ENCODE measurements at places on chromosomes 1 and 21. TPM values are rescaled to one million over a fixed set of nuclear protein-coding genes. Genes with fewer than 3 reads are reported as not detected.

- DNase-seq = no peak
Observed at GRCh38 chr1:185300152-185300551, 16.9 kb downstream of the IVNS1ABP start.

DNA sequence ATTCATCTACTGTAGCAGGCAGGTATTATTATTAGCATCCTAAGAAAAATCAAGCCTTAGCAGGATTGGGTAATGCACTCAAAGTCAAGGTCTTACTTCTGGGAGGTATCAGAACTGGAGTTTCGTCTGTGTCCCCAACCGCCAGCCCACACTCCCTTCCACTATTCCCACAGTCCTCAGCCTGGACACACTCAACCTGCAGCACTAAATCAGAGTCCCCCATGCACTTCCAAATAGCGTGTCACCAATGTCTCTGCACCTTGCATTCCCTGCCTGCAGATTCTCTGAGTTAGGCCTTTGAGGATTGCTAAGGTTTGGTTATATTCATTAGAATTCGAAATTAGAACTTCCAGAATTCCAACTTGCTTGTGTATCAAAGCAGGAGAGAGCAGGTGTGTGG lies 3.9 kb downstream of the LYPD8 start:
- DNase-seq = no peak

- DNase-seq = no peak
Observed at GRCh38 chr1:64515427-64515826, 45.5 kb downstream of the CACHD1 start.

DNA sequence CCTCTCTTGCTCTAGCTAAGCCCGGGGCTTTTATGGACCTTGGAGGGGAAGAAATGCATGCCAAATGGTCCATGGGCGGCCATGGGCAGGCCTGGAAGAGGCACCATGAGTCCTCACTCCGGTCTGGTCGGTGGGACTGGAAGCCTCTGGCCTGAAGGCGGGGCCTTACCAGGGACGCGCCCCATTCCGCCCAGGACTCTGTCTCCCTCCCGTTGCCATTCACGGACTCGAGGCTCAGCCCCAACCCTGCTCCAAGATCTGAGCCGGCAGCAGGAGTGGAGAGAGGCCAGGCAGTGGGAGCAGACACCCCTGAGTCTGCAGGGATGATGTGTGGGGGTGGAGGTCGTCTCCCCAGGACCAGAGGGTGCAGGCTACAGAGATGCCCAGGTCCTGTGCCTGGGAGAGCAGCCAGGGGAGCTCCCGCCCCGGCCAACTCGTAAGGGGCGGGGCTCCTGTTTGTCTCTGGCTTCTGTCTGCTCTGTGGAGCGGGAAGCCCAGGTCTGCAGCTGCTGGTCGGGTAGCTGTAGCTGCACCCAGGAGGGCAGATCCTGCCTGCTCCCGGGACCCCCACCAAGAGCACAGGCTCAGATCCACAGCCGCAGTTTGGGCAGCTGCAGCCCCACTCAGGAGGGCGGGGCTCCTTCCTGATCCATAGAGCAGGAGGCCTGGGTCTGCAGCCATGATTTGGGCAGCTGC lies 8.3 kb upstream of the KANK4 start:
- no peak for DNase-seq

DNA sequence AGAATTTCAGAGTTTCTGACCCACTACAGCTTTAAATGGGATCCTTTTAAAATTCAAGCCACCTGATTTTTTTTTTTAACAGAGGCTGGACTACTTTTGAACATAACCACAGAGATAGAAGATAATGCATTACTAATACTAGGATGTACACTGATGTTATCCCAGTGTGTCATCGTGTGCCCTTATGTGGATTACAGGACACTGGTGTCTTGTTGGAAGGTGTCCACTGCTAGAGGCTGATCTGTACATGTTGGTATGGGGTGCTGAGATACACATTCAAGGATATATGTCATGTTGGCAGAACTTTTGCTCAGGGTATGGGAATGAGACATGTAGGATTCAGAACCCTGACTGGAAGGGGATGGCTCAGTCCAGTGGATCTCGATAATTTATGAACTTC lies 56.3 kb downstream of the INAVA start:
- no peak for DNase-seq

DNA sequence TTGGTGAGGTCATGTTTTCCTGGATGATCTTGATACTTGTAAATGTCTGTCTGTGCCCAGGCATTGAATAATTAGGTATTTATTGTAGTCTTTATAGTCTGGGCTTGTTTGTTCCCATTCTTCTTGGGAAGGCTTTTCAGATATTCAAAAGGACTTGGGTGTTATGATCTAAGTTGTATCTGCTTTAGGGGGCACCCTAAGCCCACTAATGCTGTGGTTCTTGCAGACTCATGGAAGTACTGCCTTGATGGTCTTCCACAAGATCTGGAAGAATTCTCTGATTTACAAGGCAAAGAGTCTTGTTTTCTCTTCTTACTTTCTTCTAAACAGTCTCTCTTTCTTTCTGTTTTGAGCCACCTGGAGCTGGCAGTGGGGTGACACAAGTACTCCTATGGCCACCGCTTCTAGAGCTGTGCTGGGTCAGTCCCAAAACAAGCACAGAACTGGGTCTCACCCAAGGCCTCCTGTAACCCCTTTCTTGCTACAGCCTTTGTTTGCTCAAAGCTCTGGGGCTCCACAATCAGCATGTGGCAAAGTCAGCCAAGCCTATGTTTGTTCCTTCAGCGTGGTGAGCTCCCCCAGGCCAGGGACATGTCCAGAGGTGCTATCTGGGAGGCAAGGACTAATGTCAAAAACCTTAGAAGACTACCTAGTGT lies 12.6 kb downstream of the VN1R5 start:
- DNase-seq = no peak

GRCh38 chr21:35211782-35212181 lies 162.7 kb upstream of the RUNX1 start:
- DNase-seq = no peak

DNA sequence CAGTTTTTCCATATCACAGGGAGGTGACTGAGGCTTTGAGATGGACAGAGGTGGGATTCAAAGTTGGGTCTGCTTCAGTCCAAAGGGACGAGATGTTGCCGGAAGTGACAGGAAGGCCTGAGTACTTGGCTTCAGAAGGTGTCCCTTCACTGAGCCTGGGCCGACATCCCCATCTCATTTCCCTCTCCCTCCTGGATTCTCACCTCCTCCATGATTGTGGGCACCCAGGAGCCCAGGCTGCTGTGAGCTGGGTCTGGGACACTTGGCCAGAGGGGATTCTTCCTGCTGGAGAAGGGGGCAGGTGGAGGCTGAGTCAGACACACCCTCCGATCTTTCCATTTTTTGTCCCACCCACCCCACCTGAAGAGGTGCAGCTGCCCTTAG lies 2.8 kb upstream of the MRPS15 start:
- DNase-seq = no peak

GRCh38 chr1:28329395-28330153 lies 734 bp downstream of the MED18 start:
- DNase-seq = no peak

- no peak for DNase-seq
Observed at GRCh38 chr1:7177438-7178146, 392.3 kb downstream of the CAMTA1 start.

MAB21L3 gene
- not detected for polyA plus RNA-seq

AGL gene
- 6.9 TPM for polyA plus RNA-seq
